SJSA1 (cell line): ENCODE measurements at places on chromosomes 1 and 21. TPM values are rescaled to one million over a fixed set of nuclear protein-coding genes. Genes with fewer than 3 reads are reported as not detected.
A peak's percentile ranks its signal among the peaks of the same experiment; 100 is the strongest.

The DCDC2B gene
- total RNA-seq: not detected in 2 replicates

The BCL2L15 gene
- total RNA-seq: 0.03 and 0.13 TPM in 2 replicates

The RGS1 gene
- not detected in 2 replicates for total RNA-seq

The DISC1 gene
- 3.3 and 3.8 TPM in 2 replicates for total RNA-seq

The ALPL gene
- 269 and 410 TPM in 2 replicates for total RNA-seq

The SPRR1B gene
- not detected in 2 replicates for total RNA-seq

The ADAM30 gene
- not detected in 2 replicates for total RNA-seq

The CDCA8 gene
- total RNA-seq: 10.3 and 28.8 TPM in 2 replicates

The AIM2 gene
- not detected in 2 replicates for total RNA-seq

The SFN gene
- total RNA-seq: 0.47 TPM in 1 of 2 replicates, not detected in the other

The MYOC gene
- 1.4 TPM in 1 of 2 replicates, not detected in the other for total RNA-seq

The OPRD1 gene
- total RNA-seq: 0.03 and 0.05 TPM in 2 replicates

- no peak overlapping the region for H3K27ac ChIP-seq
- no peaks in the 10 kb centered on the region for H3K4me1 ChIP-seq
- H3K27me3 ChIP-seq: no peaks in the 10 kb centered on the region
- DNase-seq: no peak
- no peak overlapping the region for H3K4me3 ChIP-seq
Measured at GRCh38 chr1:6904476-6905170, 119.4 kb downstream of the CAMTA1 start.

GRCh38 chr1:199447906-199448305 lies 579.6 kb upstream of the NR5A2 start:
- no peak overlapping the region for H3K27ac ChIP-seq
- H3K4me1 ChIP-seq: no peaks in the 10 kb centered on the region
- H3K36me3 ChIP-seq: no peaks in the 10 kb centered on the region
- no peak overlapping the region for H3K4me3 ChIP-seq
- no peak for DNase-seq
- no peaks in the 10 kb centered on the region for H3K27me3 ChIP-seq

- no peak overlapping the region for H3K4me3 ChIP-seq
- no peaks in the 10 kb centered on the region for H3K27me3 ChIP-seq
- no peaks in the 10 kb centered on the region for H3K36me3 ChIP-seq
- peaks cover 14% of the 10 kb centered on the region for H3K4me1 ChIP-seq
Measured at GRCh38 chr1:220956501-220957232, 77.4 kb downstream of the HLX start.

GRCh38 chr1:193926956-193927355 lies 740.5 kb upstream of the B3GALT2 start:
- H3K27me3 ChIP-seq: no peaks in the 10 kb centered on the region
- H3K27ac ChIP-seq: no peak overlapping the region
- no peaks in the 10 kb centered on the region for H3K36me3 ChIP-seq
- no peak overlapping the region for H3K4me3 ChIP-seq
- no peak for DNase-seq

- H3K4me3 ChIP-seq: no peak overlapping the region
- H3K4me1 ChIP-seq: peaks cover 42% of the 10 kb centered on the region
- H3K27me3 ChIP-seq: no peaks in the 10 kb centered on the region
- no peaks in the 10 kb centered on the region; the same call in 1 of the 2 replicates for H3K36me3 ChIP-seq
Measured at GRCh38 chr1:39199593-39199992, 4.9 kb upstream of the MACF1 start.

- peaks cover 71% of the 10 kb centered on the region for H3K36me3 ChIP-seq
- H3K27ac ChIP-seq: peak overlapping the region; percentile 89
- no peaks in the 10 kb centered on the region for H3K27me3 ChIP-seq
- DNase-seq: no peak
Measured at GRCh38 chr1:47444297-47444561, 6.4 kb downstream of the FOXD2 start.

DNA sequence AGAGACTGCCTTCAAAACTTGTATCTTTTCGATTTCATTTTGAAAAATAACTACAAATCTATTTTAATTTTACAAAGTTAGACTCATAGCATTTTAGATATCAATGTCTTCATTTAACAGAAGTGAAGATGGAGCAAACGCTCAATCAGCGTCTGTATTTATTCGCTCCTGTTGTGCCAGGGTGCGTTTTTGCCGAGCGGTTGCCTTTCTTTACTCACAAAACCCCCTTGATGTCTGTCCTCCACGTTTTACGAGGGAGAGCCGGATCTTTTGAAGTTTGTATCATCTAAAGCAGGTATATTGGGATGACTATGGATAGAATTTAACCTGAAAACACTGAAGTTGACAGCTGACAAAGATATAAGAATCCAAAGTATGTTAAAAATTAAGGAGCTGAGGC lies 44.6 kb downstream of the MRPL39 start:
- H3K27me3 ChIP-seq: no peaks in the 10 kb centered on the region
- peak overlapping the region; percentile 80 for H3K27ac ChIP-seq
- peak overlapping the region; percentile 58 for H3K4me3 ChIP-seq
- DNase-seq: no peak
- H3K36me3 ChIP-seq: peaks cover 36% of the 10 kb centered on the region

DNA sequence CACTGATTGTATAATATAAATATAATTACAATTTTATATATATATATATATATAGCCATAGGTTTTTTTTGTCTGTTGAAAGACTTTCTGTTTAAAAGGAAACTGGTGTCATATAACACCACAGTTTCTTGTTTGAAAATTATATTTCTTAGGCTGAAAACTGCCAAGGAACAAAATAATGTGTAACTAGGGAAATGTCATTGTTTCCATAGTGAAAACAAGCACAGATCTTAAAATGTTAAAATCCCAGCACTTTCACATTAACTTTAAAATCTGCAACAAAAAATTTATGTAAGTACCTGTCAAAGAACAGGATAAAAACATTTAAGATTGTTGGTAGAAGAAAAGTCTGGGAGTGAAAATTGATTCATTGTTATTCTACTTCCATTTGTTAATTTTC lies 104.2 kb downstream of the ATP6V1G3 start:
- H3K27me3 ChIP-seq: no peaks in the 10 kb centered on the region
- no peak overlapping the region for H3K27ac ChIP-seq
- H3K4me3 ChIP-seq: no peak overlapping the region
- no peaks in the 10 kb centered on the region for H3K4me1 ChIP-seq
- H3K36me3 ChIP-seq: no peaks in the 10 kb centered on the region

- peaks cover 10% of the 10 kb centered on the region; the same call in 1 of the 2 replicates for H3K4me1 ChIP-seq
- H3K27ac ChIP-seq: no peak overlapping the region
- no peak for DNase-seq
- H3K4me3 ChIP-seq: no peak overlapping the region
- H3K27me3 ChIP-seq: no peaks in the 10 kb centered on the region
- H3K36me3 ChIP-seq: no peaks in the 10 kb centered on the region; the same call in 1 of the 2 replicates
Measured at GRCh38 chr1:6794164-6794563, 8.9 kb downstream of the CAMTA1 start.

GRCh38 chr1:82225421-82226185 lies 424.9 kb downstream of the ADGRL2 start:
- H3K4me3 ChIP-seq: no peak overlapping the region
- H3K4me1 ChIP-seq: no peaks in the 10 kb centered on the region
- no peak for DNase-seq
- H3K27ac ChIP-seq: no peak overlapping the region
- no peaks in the 10 kb centered on the region for H3K36me3 ChIP-seq

- no peaks in the 10 kb centered on the region for H3K4me1 ChIP-seq
- H3K4me3 ChIP-seq: no peak overlapping the region
- no peaks in the 10 kb centered on the region for H3K36me3 ChIP-seq
- no peak overlapping the region for H3K27ac ChIP-seq
Measured at GRCh38 chr1:221470000-221470698, 271.7 kb downstream of the DUSP10 start.

- H3K27me3 ChIP-seq: no peaks in the 10 kb centered on the region
- no peaks in the 10 kb centered on the region for H3K36me3 ChIP-seq
- H3K27ac ChIP-seq: no peak overlapping the region
- no peaks in the 10 kb centered on the region for H3K4me1 ChIP-seq
- no peak for DNase-seq
Measured at GRCh38 chr1:7500381-7501083, 270.6 kb upstream of the VAMP3 start.

- H3K4me3 ChIP-seq: no peak overlapping the region
- H3K27ac ChIP-seq: no peak overlapping the region
- peaks cover 7% of the 10 kb centered on the region for H3K36me3 ChIP-seq
- no peaks in the 10 kb centered on the region for H3K27me3 ChIP-seq
- DNase-seq: no peak
Measured at GRCh38 chr1:116572099-116572498, 1.3 kb upstream of the CD58 start.

- H3K4me3 ChIP-seq: no peak overlapping the region
- H3K4me1 ChIP-seq: peaks cover 25% of the 10 kb centered on the region
- H3K27ac ChIP-seq: no peak overlapping the region
- no peaks in the 10 kb centered on the region for H3K27me3 ChIP-seq
- peaks cover 61% of the 10 kb centered on the region for H3K36me3 ChIP-seq
Measured at GRCh38 chr1:179137617-179138255, 55.9 kb downstream of the TOR3A start.

GRCh38 chr1:154899041-154899440 lies 29.0 kb upstream of the KCNN3 start:
- no peak for DNase-seq
- no peaks in the 10 kb centered on the region for H3K4me1 ChIP-seq
- H3K4me3 ChIP-seq: no peak overlapping the region
- H3K36me3 ChIP-seq: no peaks in the 10 kb centered on the region
- H3K27ac ChIP-seq: no peak overlapping the region

GRCh38 chr1:204359474-204360255 lies at the start of gene PLEKHA6:
Gene PLEKHA6, minus strand, starts transcription at chr1:204359929. Its CDS starts 86,202 bp downstream, at chr1:204273727.
- H3K4me1 ChIP-seq: peaks cover 16% of the 10 kb centered on the region
- H3K27ac ChIP-seq: no peak within 1 kb of the TSS
- H3K27me3 ChIP-seq: no peaks in the 10 kb centered on the region
- no peak within 1 kb of the TSS for H3K4me3 ChIP-seq
- DNase-seq: peak; percentile 60

DNA sequence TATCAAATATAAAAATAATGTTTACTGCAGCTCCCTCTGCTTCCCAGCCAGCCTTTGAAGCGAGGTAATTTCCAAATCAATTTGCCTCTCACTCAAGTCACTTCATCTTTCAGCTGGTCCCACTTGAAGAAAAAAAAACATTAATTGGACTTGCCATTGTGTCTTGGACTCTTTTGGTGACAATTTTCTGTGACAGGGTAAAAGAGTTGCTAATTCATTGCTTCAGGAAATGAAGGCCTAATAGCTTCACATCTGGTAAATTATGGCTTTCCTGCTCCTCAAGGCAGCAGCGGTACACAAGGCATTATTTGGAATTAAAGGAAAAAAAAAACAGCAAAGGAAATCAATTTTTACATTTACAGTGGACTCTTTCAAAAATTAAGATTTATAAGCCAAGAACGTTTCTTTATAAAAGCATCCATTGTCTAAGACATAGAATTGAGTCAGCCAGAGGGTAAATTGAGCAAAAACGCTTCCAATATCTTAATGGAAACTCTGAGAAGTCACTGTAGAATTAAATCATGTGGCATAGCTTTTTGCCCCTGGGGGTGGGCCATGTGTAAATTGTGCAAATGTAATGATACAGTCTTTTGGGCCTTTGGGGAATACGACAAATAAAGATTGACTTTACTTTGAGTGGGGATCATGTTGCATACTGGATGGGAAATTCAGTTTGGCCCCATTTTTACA lies 102.5 kb downstream of the LYPLAL1 start:
- no peaks in the 10 kb centered on the region for H3K27me3 ChIP-seq
- no peaks in the 10 kb centered on the region for H3K36me3 ChIP-seq
- H3K27ac ChIP-seq: no peak overlapping the region
- peaks cover 3% of the 10 kb centered on the region; the same call in 1 of the 2 replicates for H3K4me1 ChIP-seq
- DNase-seq: no peak

- H3K27ac ChIP-seq: no peak overlapping the region
- peaks cover 21% of the 10 kb centered on the region for H3K36me3 ChIP-seq
- no peaks in the 10 kb centered on the region for H3K27me3 ChIP-seq
Measured at GRCh38 chr1:31299365-31299764, 2.5 kb downstream of the ZCCHC17 start.

DNA sequence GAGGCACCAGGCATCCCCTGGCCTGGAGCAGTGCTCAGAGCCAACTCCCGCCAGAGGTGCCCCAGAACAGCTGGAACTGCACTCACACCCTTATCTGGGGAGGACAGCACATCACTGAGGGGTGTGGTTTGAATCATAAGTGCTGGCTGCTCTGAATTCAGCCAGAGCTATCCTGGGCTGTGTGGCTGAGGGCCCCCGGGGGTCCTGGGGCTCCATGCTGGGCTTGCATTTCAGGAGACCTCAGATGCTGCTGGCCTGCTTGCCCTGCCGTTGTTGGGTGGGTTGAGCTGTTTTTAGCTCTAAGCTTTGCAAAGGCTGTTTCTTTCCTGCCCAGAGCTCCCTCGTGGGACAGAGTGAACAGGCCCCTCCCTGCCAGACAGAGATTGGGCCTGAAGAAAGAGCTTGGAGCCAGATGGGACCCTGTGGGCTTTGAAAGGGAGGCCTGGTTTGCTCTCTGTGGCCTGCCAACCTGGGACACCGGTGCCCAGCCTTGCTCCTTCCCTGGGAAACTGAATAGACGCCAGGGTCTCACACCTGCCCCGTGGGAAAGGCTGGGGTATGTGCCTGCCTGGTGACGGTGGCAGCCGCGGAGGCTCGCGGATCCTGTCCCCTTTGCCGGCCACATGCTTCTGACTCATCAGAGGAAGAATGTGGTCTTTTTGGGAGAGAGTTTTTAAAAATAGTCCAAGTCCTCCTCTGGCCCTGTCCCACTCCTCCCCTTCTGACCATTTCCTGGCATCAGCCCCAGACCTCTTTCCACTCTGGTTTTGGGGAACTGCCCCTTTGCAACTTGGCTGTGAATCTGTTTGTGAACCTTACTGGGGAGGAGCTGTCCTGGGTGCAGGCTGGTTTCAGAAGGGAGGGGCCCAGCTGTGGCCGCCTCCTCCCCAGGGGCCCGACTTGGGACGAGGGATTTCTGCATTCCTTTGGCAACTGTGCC lies 30.0 kb downstream of the ARHGEF10L start:
- DNase-seq: peak; percentile 94
- H3K4me3 ChIP-seq: no peak overlapping the region
- peaks cover 19% of the 10 kb centered on the region for H3K4me1 ChIP-seq

DNA sequence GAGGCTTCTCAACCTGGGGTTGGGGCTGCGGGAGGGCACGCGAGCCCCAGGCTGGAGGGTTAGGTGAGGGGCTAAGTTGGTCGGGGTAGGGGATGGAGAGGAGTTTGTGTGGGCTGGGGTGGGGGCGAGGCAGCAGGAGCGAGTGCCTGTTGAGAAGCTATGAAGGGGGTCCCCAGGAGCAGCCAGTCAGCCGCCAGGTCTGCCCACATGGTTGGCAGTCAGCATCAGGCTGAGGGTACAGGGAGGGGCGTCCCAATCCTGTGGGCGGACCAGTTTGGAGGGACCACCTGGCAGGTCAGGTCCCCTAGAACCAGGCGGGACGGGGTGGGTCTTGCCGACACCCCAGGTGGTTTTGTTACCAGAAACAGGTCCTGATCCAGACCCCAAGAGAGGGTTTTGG lies 400 bp upstream of the TRIM17 start:
- H3K4me1 ChIP-seq: no peaks in the 10 kb centered on the region
- no peak overlapping the region for H3K27ac ChIP-seq
- no peak for DNase-seq

- H3K4me1 ChIP-seq: peaks cover 9% of the 10 kb centered on the region
- H3K27me3 ChIP-seq: peaks cover 8% of the 10 kb centered on the region
- peak; percentile 31 for DNase-seq
- H3K4me3 ChIP-seq: no peak overlapping the region
Measured at GRCh38 chr1:205545001-205545919, 40.8 kb downstream of the CDK18 start.

- DNase-seq: no peak
- no peaks in the 10 kb centered on the region for H3K4me1 ChIP-seq
- H3K36me3 ChIP-seq: no peaks in the 10 kb centered on the region
- H3K4me3 ChIP-seq: no peak overlapping the region
Measured at GRCh38 chr1:114956570-114956969, 73.1 kb upstream of the TSHB start.
